CD8-positive, alpha-beta memory T cell (primary cell): ENCODE measurements at places on chromosomes 1 and 21.

- no peak for DNase-seq
These were observed 224.8 kb upstream of the KCNK2 start for GRCh38 chr1:214857716-214858115.

GRCh38 chr1:230158415-230159291 is 91.6 kb downstream of the GALNT2 start:
- DNase-seq: no peak

GRCh38 chr1:215772151-215772550 is 205.0 kb downstream of the KCTD3 start:
- DNase-seq: no peak

DNA sequence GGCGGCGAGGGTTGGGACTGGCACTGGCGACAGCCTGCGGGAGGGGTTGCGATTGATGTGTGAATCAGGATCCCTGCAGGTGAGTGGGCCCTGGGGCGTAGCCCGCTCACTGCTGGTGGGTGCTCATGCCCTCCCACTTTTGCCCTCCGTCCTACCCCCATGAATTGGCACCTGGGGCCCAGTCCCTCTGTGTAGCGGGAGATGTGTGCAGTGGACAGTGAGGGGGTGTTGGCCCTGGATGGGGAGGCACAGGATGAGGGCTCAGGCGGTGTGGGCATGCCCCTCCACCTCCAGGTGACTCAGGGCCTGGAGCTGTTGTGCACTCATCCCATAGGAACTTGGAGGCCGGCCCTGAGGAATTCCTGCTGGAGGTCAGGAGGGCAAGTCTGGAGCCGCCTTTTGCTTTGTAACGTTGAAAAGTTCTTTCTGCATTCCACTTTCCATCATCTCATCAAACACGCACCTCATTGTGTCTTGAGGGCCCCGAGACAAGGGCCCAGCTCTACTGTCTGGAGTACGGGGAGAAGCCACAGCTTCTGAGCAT is 3.0 kb downstream of the PEAR1 start:
- no peak for DNase-seq

DNA sequence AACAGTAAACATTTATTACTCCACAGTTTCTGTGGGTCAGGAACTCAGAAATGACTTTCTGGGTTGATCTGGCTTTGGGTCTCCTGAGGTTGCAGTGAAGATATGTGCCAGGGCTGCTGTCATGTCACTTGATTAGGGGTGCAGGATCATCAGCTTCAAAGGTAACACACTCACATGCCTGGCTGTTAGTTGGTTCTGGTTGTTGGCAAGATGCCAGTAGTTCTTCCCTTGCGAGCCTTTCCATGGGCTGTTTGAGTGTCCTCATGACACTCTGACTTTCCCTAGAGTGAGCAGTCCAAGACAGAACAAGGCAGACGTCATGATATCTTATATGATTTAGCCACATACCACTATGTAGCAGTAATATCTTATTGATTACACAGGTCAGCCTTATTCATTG is 1.8 kb downstream of the SWT1 start:
- no peak for DNase-seq
